ENCODE measurements at places on chromosomes 6 and 20.
A peak's percentile ranks its signal among the peaks of the same experiment; 100 is the strongest.

DNA sequence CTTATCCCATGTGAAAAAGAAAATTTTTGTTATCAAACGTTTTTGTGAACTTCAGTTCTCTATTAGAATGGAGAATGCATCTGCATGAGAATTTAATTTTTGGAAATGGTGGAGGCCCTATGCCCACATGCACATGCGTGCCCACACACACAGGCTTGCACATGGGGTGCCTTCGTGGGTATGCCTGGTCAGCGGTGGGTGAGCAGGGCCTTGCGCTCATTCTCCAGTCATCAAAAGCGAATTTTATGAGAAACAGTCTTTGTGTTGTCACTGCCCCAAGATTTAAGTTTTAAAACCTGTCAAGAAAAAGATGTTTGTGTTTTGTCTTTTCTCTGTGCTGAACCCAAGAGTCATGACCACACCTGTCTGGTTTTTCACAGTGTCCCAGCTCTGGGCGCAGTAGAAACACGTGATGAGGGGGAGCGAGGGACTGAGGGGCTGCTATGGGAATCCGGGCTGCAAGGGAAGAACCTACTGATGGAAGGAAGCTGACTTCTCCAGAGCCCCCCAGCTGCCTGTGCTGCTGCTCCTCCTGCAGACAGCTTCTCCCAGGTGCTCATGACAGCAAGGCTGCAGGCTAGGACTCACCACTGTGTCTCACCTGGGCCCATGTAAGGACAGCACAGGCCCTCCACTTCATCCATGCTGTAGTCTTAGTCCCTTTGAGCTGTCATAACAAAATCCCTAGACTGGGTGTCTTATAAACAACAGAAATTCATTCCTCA is 153.6 kb downstream of the SYCP2 start:
- no peak for ATAC-seq

- ATAC-seq, result no peak
These were observed 37.8 kb upstream of the CNKSR3 start for GRCh38 chr6:154548130-154548830.

DNA sequence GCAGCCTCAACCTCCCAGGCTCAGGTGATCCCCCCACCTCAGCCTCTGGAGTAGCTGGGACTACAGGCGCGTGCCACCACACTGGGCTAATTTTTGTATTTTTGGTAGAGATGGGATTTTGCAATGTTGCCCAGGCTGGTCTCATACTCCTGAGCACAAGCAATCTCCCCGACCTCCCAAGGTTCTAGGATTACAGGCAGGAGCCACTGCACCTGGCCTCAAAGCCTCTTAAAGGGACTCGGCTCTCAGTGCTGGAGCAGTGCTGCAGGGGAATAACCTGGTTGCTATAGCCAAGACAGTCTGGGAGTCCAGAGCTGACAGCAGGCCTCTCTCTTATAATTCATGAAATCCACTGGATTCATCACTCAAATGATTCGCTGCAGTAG is 17.0 kb downstream of the GHRH start:
- no peak for ATAC-seq

- ATAC-seq, result no peak
These were observed 61.5 kb downstream of the DLL1 start for GRCh38 chr6:170229396-170229795.

DNA sequence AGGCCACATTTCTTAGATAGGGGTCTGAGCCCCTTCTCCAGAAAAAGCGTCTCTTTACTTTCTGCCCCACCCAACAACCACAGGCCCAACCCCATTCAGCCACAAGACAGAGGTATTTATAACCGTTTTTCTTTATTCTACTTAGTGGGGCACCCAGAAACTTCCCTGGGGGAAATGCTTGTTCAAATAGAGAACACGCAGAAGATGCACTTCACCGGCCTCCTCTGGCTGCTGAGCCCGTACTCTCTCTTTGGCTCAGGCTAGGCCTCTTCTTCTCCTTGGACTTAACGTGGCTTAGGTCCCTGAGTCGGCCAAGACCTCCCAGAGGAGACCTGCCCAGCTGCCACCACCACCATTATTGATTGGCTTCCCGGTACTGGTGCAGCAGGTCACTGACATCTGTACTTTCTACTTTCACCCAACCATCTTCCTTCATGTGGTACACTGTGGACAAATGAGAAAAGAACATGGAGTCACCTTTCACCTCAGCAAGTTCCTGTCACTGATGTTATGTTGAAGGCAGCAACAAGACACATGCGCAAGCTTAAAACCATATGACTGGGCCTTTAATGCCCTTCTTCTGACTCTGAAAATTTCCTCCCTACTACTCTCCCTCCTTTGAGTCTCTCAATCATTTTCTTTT is 2.2 kb upstream of the TAP2 start:
- ATAC-seq, result peak; percentile 4

Data from activated T-helper 17 cell treated with anti-CD3 and anti-CD28 coated beads, Interleukin-2, amount 50 U/mL, for 72 hours (primary cell).